ENCODE measurements at places on chromosomes 7 and 10. TPM values are rescaled to one million over a fixed set of nuclear protein-coding genes. Genes with fewer than 3 reads are reported as not detected.

GRCh38 chr10:3986493-3987142 is 201.6 kb upstream of the KLF6 start:
- no peak for DNase-seq
- no peaks in the 10 kb centered on the region for H3K27me3 ChIP-seq
- no peaks in the 10 kb centered on the region for H3K4me1 ChIP-seq
- no peak overlapping the region for H3K4me3 ChIP-seq
- no peak overlapping the region for H3K27ac ChIP-seq
- no peaks in the 10 kb centered on the region for H3K36me3 ChIP-seq

- no peak overlapping the region for H3K4me3 ChIP-seq
- DNase-seq: peak; percentile 44
- no peak overlapping the region for H3K27ac ChIP-seq
- peaks cover 3% of the 10 kb centered on the region for H3K27me3 ChIP-seq
These were observed 94.5 kb downstream of the SEC61G start for GRCh38 chr7:54664235-54665228.

PON3 gene
- 60.0 TPM for total RNA-seq

TRIM50 gene
- 0.14 TPM for total RNA-seq

GRCh38 chr10:49281461-49281860 is 17.5 kb upstream of the C10orf71 start:
- H3K4me1 ChIP-seq: no peaks in the 10 kb centered on the region
- no peaks in the 10 kb centered on the region for H3K27me3 ChIP-seq
- DNase-seq: no peak
- no peak overlapping the region for H3K27ac ChIP-seq
- H3K36me3 ChIP-seq: no peaks in the 10 kb centered on the region
- no peak overlapping the region for H3K4me3 ChIP-seq

GRCh38 chr10:67657775-67658174 is 38.2 kb downstream of the CTNNA3 start:
- no peak overlapping the region for H3K27ac ChIP-seq
- H3K36me3 ChIP-seq: no peaks in the 10 kb centered on the region
- no peak for DNase-seq
- no peak overlapping the region for H3K4me3 ChIP-seq

CNTNAP2 gene
- 1.0 TPM for total RNA-seq

COBL gene
- total RNA-seq: 18.7 TPM

DNA sequence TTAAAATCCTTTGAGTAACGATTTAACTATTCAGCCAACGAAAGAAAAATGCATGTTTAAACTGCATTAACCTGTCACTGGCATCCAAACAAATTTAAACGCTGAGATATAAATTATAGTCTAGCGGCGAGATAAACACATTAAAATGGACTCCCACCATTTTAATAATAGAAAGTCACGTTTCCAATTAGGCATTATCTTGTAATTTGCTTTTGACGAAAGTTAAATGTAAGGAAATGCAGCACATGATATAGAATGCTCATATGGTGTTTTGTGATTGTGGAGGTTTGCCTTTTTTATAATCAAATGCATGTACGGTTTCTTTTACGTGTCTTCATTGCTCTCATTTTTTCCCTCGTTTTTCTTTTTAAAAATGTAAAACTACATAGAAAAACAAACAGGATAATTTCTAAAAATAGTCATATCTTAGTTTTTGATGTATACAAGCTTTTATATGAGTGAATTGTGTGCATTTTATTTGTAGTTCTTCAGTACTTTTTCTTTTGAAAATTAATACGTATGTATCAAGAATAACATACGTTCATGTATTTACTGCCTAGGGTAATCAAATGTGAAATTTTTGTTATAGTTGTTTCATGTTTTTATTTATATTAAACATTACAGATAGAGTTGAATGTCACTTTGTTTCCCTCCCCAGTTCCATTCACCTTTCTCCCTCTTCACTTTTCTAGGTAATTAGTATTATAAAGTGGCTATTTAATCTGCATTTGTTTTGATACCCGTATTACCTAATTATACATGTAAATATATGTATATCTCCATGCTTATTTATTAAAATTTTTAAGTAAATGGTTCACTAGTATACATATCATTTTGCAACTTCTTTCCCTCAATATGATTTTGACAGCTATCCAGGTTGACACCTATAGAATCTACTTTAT is 1.1 kb upstream of the KLF14 start:
- no peaks in the 10 kb centered on the region for H3K27me3 ChIP-seq
- H3K27ac ChIP-seq: no peak overlapping the region
- H3K4me1 ChIP-seq: peaks cover 12% of the 10 kb centered on the region
- H3K36me3 ChIP-seq: no peaks in the 10 kb centered on the region
- H3K4me3 ChIP-seq: no peak overlapping the region

TEX36 gene
- not detected for total RNA-seq

- no peak overlapping the region for H3K27ac ChIP-seq
- H3K36me3 ChIP-seq: peaks cover 21% of the 10 kb centered on the region
- peaks cover 8% of the 10 kb centered on the region for H3K4me1 ChIP-seq
- no peak for DNase-seq
These were observed 28.3 kb downstream of the WDR86 start for GRCh38 chr7:151381348-151382078.

GRCh38 chr7:44498230-44498954 is 7.9 kb upstream of the NUDCD3 start:
- no peaks in the 10 kb centered on the region for H3K4me1 ChIP-seq
- no peak overlapping the region for H3K27ac ChIP-seq
- DNase-seq: no peak
- H3K27me3 ChIP-seq: no peaks in the 10 kb centered on the region
- H3K36me3 ChIP-seq: no peaks in the 10 kb centered on the region

AFAP1L2 gene
- 1.8 TPM for total RNA-seq

- H3K27ac ChIP-seq: peak overlapping the region; percentile 97
- H3K4me3 ChIP-seq: peak overlapping the region; percentile 87
- peaks cover 13% of the 10 kb centered on the region for H3K4me1 ChIP-seq
- DNase-seq: peak; percentile 69
- peaks cover 16% of the 10 kb centered on the region for H3K36me3 ChIP-seq
These were observed 577 bp downstream of the DNAJB9 start for GRCh38 chr7:108570146-108570755.

- H3K27me3 ChIP-seq: no peaks in the 10 kb centered on the region
- H3K4me3 ChIP-seq: no peak overlapping the region
- no peak for DNase-seq
- no peaks in the 10 kb centered on the region for H3K4me1 ChIP-seq
These were observed 35.4 kb downstream of the CYTH3 start for GRCh38 chr7:6237011-6237410.

GRCh38 chr7:44711528-44711927 is 37.1 kb upstream of the ZMIZ2 start:
- H3K4me1 ChIP-seq: no peaks in the 10 kb centered on the region
- no peaks in the 10 kb centered on the region for H3K27me3 ChIP-seq
- no peak overlapping the region for H3K4me3 ChIP-seq
- DNase-seq: no peak

- H3K27me3 ChIP-seq: no peaks in the 10 kb centered on the region
- no peak overlapping the region for H3K27ac ChIP-seq
- H3K4me1 ChIP-seq: peaks cover 5% of the 10 kb centered on the region
These were observed 21.0 kb downstream of the LRRC17 start for GRCh38 chr7:102933763-102934162.

FAM25A gene
- total RNA-seq: not detected

DNA sequence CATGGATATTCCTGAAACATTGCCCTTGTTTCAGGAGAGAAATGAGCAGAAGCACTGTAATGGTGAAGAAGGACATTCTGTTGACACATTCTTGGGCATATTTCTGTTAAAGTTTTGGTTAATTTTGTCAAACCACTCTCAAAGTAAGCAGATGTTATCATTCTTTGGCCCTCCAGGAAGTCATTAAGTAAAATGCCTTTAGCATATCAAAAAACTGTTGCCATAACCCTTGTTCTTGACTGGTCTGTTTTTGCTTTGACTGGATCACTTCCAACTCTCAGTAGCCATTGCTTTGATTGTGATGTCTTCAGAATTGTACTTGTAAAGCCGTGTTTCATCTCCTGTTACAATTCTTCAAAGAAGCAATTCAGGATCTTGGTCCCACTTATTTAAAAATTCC is 404.3 kb upstream of the LRRTM3 start:
- no peak overlapping the region for H3K4me3 ChIP-seq
- H3K27me3 ChIP-seq: no peaks in the 10 kb centered on the region
- DNase-seq: no peak
- no peak overlapping the region for H3K27ac ChIP-seq
- H3K36me3 ChIP-seq: no peaks in the 10 kb centered on the region

DNA sequence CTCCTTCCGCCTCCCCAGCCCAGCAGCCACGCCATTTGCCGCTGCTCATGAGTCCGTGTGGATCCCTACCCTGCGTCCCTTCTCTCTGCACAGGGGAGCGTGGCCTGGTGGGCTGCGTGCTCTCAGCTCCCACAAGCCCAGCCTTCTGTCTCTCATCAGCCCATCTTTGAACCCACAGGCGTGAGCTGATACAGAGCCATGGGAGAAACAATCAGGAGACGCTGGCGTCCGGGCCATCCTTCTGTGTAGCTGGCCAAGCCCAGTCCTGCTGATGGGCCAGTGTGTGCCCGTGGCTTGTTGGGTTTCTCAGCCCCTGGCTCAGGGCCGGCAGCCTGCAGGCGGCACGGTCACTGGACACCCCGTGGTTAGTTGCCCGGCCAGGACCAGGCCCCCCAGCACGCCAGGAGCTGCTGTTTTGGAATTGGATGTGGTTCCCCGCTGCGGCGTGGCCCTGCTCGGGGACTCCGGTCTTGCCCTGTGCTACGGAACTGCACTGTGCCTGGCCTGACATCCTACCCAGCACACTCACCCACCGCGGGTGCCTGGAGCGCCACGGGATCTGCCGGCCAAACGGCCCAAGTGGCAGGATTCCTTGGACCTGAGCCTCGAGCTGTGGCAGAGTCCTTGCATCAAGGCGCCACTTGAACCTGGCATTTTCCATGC is 88.9 kb downstream of the ELFN1 start:
- H3K27me3 ChIP-seq: no peaks in the 10 kb centered on the region
- DNase-seq: no peak
- no peaks in the 10 kb centered on the region for H3K4me1 ChIP-seq

GRCh38 chr10:48526011-48526821 is 78.7 kb downstream of the ARHGAP22 start:
- DNase-seq: no peak
- H3K27ac ChIP-seq: no peak overlapping the region
- no peak overlapping the region for H3K4me3 ChIP-seq
- no peaks in the 10 kb centered on the region for H3K36me3 ChIP-seq
- H3K4me1 ChIP-seq: peaks cover 15% of the 10 kb centered on the region
- peaks cover 4% of the 10 kb centered on the region for H3K27me3 ChIP-seq

SEMA3D gene
- total RNA-seq: 1.1 TPM

GRCh38 chr10:7541137-7542087 is 125.4 kb downstream of the ITIH5 start:
- DNase-seq: no peak
- no peaks in the 10 kb centered on the region for H3K4me1 ChIP-seq
- H3K27me3 ChIP-seq: no peaks in the 10 kb centered on the region
- H3K27ac ChIP-seq: no peak overlapping the region
- no peak overlapping the region for H3K4me3 ChIP-seq
- H3K36me3 ChIP-seq: no peaks in the 10 kb centered on the region

GRCh38 chr10:127906548-127907377 is at the start of gene PTPRE:
Gene PTPRE (plus strand): TSS chr10:127907103. CDS start chr10:128040882, 133,779 bp downstream.
- H3K36me3 ChIP-seq: no peaks in the 10 kb centered on the region
- peak within 1 kb of the TSS; percentile 7 for H3K4me3 ChIP-seq
- H3K27ac ChIP-seq: no peak within 1 kb of the TSS
- H3K27me3 ChIP-seq: no peaks in the 10 kb centered on the region

ADAM8 gene
- 6.9 TPM for total RNA-seq

MEOX2 gene
- total RNA-seq: 0.33 TPM

GRCh38 chr7:101780281-101780680 is 37.1 kb upstream of the CUX1 start:
- H3K27ac ChIP-seq: no peak overlapping the region
- DNase-seq: no peak
- H3K4me3 ChIP-seq: no peak overlapping the region

DNA sequence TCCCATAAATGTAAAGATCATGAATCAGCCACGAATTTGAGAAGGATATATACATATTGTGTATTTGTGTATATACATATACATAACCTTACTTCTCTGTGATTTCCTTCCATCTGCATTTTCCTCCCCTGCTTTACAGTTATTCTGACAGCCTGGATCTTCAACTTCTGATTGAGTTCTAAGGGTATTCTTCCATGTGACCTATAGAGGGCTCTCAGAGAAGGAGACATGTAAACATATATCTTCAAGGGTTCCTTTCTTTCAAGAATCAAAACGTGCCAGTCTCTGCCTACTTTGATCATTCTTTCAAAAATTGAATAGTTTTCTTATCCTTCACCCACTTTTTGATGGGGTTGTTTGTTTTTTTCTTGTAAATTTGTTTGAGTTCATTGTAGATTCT is 453.7 kb upstream of the POT1 start:
- DNase-seq: no peak
- no peak overlapping the region for H3K4me3 ChIP-seq
- no peaks in the 10 kb centered on the region for H3K27me3 ChIP-seq
- no peak overlapping the region for H3K27ac ChIP-seq

DNA sequence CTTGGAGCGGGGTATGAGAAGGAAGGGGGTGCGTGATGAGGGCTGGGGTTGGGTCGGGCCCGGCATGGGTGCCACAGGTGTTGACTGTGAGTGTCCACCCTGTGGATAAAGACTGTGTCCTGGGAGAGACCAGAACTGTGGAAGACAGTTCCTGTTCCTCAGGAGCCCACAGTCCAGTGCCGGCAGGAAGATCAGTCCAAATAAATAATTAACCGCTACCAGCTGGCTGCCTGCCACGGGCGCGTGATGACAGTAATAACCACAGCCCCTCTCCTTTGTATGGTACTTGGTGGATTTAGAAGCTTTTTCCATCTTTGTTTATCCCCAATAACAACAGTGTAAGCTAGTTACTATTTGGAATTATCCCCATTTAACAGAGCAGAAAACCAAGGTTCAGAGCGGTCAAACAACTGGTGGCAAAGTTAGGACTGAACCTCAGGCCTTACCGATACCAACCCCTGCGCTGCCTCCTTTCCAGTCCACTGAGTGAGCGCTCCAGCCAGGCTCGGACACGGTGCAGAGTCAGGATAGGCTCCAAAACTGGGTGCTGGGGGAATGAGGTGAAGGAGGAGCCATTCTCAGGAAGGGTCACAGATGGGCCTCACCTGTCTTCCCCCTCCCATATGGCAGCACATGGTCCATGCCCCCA is 5.1 kb downstream of the ZMIZ1 start:
- peak overlapping the region; percentile 5 for H3K4me3 ChIP-seq
- peak overlapping the region; percentile 75 for H3K27ac ChIP-seq
- H3K27me3 ChIP-seq: no peaks in the 10 kb centered on the region
- no peaks in the 10 kb centered on the region for H3K36me3 ChIP-seq
- H3K4me1 ChIP-seq: peaks cover 72% of the 10 kb centered on the region

CALHM1 gene
- total RNA-seq: not detected

GRCh38 chr10:116331815-116332214 is 7.6 kb downstream of the CCDC172 start:
- no peak overlapping the region for H3K27ac ChIP-seq
- no peaks in the 10 kb centered on the region for H3K4me1 ChIP-seq
- no peaks in the 10 kb centered on the region for H3K36me3 ChIP-seq
- H3K4me3 ChIP-seq: no peak overlapping the region
- H3K27me3 ChIP-seq: peaks cover 5% of the 10 kb centered on the region
- DNase-seq: no peak
